ENCODE measurements at places on chromosomes 3 and 15.
A peak's percentile ranks its signal among the peaks of the same experiment; 100 is the strongest.

DNA sequence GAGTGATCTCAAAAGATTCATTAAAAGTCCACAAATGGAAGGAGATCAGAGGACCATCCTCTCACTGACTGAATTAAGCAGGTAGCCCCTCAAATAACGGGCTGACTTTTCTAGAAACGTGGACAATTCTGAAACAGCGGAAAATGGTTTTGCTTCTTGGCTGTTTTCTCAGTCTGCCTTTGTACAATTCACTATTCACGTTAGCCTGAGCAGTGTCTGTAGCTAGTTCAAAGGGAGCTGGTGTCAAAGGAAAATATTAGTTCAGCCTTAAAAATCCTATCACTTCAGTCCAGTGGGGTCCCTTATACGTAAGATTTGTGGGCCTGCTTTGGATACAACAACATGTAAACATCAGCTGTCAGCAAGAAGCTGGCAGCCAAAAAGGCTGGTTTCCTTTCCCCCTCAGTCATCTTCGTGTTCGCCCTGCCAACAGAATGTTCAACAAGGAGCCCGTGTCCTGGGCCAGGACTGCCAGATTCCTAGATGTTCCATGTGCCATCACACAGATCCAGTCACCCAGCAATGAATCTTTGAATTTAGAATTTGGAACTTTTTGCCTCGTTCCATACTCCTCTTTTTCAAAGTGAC lies 19.3 kb downstream of the LMCD1 start:
- DNase-seq, result no peak

DNA sequence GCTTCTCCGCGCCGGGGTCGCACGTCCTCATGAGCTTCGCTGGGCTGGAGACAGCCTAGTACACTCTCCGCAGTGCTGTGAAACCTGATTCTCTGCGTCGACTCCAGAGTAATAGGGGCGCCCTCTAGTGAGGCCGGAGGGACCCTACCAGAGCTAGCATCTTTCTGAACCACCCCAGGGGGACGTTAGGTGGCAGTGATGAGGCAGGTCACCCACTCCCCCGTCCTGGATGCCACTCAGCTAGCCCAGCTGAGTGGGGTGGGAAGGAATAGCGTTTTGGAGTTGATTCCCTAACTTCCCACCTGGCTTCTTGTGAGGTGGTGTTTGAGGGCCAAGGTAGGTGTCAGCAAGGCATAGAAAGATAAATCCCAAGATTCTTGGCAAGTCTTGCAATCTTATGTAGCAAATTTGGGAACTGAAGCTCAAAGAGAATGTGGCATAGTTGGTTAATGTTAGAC lies 4.0 kb downstream of the DUOXA2 start:
- DNase-seq, result peak; percentile 91

DNA sequence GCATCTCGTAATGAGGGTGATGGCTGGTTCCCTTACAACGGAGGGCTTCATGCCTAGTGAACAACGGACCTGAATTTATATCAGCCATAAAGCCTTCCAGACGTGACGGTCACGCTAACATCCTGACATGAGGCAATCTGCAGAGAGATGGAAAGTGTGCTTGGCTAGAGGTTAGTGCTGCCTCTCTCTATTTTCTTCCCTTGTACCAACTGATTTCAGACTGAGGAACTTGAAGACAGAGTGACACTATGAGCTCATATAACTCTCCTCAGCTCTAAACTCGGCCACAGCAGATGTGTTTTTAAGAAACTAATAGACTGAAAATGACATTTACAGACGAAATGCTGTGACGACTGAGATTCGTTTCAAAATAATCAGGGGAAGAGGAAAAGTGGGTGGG lies 122.4 kb downstream of the XXYLT1 start:
- no peak for DNase-seq

DNA sequence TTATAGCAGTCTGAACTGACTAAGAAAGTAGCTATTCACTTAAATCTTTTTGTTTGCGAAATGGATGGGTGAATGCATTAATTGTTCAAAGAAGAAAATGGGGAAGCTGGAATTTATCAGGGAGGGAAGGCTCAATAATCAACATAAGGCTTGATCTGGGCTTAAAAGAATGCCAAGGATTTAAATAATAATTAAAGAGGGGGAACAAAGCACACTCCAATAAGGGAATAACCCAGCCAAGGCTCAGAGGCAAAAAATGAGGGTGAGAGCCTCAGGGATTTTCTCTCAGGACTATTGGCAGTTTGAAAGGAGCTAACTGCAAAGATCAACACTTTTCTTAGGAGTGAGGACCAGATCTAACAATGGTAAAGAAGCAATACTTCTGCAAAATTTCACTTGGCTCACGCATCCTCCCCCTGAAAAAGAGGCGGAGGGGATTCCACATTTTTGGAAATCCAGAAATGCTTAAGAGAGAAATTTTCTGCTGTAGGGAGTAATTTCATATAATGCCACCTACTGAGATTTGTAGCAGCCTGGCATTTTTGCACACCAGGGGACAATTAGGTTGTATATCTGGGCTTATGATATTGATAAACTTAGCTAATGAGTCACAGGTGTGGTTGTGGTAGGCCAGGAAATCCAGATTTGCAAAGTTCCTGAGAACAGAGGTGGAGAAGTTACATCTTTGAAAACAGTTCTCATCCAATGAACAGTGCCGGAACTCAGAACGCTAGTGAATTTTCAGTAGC lies 405.1 kb downstream of the TUSC7 start:
- no peak for DNase-seq

DNA sequence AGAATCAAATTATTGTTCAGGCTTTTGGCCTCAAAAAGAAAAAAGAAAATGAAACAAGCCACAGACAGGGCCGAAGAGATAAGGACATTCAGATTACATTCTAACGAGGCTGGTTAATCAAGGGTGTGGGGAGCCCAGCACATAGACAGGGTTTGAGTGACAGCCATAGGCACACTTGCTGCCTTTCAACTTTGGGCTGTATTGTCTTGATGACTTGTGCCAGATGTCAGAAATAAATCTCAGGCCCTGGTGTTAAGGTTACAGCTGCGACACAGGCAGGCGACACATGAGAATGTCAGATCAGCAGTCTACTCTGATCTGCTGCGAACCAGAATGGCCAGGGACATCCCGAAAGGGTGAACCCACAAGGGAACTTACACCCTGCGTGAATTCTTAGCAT lies 231.2 kb upstream of the ARRDC4 start:
- no peak for DNase-seq

DNA sequence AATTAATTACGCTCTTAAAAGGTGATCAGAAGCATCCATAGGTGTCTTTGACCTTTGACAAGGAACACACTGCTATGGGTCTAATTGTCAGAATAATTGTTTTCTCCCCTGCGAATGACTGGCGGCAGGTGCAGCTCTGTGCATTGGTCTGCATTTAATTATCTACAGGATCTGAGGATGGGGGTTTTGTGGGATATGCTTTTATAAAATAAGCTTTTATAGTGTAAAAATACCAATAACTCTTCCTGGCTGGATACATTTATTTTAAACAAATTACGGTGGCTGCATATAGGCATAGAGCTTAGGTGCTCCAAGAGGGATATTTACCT lies 201.6 kb upstream of the RGMA start:
- no peak for DNase-seq

DNA sequence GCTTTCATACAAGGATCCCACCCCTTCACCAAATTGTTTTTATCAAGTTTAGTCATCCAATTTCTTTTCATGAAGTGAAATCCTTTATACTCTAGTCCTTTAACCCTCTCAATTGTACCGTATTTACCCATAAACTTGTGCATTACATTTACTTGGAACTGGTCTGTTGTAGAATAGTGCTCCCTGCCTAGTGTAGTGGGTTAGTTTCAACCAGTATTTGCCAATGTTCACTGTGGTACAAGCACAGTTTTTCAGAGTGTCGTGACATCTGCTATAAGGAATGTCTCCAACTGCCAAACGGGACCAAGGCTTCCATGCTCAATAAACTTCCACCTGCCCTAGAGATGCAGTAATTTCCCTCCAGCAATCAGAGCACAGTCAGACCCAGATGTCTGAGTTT lies 211.9 kb downstream of the KCNAB1 start:
- DNase-seq, result no peak

- DNase-seq, result no peak
Observed at GRCh38 chr3:38018296-38019266, 10.9 kb downstream of the PLCD1 start.

GRCh38 chr3:122014741-122015140 lies 7.3 kb downstream of the ILDR1 start:
- DNase-seq, result peak; percentile 65

DNA sequence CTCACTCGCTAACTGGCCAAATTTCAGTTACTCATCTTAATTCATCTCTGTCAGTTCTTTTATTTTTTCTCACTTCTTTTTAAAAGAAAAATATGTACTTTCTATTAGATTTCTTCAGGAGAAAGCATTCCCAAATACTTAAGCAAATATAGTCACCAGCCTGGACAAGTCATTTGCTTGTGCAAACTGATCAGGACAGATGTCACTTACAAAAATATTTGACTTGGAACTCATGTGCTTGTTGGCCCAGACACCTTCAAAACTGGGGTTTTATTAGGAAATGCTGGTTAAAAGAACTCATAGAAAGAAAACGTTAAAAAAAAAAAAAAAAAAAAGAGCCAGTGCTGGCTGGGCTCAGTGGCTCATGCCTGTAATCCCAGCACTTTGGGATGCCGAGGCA lies 31.3 kb upstream of the FOXP1 start:
- DNase-seq, result peak; percentile 14

GRCh38 chr3:52841211-52841980 lies 6.6 kb upstream of the MUSTN1 start:
- no peak for DNase-seq

DNA sequence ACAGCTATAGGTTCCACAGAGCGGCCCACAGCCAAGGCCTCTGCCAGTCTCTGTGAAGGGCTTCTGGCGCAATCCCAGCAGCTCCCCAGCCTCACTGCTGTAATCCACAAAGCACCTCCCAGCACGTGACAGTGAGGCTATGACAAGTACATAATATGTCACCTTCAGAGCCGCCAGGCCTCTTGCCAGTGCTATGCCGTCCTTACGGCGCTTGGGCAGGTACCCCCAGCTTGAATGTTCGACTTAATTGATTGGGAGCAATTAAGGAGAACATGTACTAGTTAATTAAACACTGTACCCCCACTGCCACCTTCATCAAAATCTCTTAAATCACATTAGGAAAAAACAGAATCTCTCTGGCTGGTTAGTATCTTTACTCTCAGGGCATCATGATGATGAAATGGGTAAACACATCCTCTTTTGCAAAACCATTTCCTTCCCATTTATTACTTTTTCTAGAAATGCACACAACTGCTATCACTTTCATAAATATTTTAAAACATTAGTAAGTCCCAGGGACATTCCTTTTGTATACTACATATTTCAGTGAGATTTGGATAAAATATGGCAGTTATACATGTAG lies 169.9 kb downstream of the XXYLT1 start:
- DNase-seq, result peak; percentile 39

DNA sequence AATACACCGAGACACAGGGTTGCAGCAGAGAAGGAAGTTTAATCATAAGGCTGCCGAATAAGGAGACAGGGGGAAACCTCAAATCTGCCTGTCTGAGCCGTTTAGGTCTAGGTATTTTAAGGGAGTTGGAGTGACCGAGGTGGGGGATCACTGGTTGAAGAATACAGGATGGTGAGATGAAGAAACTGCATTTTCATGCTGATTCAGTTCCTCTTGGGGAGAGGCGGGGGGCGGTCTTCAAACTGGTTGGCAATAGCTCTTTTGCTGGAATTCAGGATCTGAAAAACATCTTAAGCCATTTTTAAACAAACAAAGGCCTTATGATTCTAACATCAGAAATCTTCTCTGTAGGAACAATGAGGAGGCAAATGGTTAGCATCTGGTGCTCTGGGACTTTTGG lies 699.5 kb upstream of the CFAP20DC start:
- DNase-seq, result no peak

- peak; percentile 6 for DNase-seq
Observed at GRCh38 chr15:95684126-95684525, 646.4 kb upstream of the NR2F2 start.

DNA sequence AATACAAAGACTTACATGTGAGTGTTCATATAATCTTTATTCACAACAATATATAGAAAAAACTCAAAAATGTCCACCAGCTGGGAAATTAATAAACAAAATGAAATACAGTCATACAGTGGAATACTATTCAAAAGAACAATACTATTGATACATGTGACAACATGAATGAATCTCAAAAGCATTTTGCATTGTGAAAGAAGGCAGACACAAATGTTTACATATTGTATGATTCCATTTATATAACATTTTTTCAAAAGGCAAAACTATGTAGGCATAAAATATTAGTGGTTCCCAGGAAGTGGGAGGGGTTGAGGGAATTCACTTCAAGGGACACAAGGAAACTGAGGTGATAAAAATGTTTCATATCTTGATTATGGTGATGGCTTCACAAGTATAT lies 303.2 kb downstream of the CTNNB1 start:
- DNase-seq, result peak; percentile 74

DNA sequence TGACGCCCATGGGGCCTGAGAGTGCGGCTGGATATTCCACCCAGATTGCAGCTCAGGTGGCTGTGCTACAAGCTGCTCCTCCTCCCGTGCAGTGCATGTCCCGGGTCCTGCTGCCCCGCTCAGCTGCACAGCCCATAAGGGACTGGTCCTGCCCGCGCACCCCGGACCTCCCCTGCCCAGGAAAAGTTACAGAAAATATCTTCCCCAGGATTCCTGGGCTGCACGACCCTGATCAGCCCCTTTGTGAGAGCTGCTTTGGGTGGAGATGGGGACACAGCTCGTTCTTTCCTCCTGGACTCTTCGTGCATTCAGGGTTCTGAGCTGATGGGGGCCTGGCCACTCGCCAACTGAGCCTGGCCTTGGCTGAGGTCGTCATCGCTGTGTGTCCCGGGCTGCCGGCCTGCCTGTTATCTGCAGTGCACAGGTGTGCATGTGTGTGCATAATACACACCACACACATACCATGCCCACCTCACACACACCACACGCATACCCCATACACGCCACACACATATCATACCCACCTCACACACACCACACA lies 28.8 kb downstream of the APBA2 start:
- DNase-seq, result no peak

GRCh38 chr3:167998253-167998652 lies 97.5 kb downstream of the GOLIM4 start:
- DNase-seq, result no peak

DNA sequence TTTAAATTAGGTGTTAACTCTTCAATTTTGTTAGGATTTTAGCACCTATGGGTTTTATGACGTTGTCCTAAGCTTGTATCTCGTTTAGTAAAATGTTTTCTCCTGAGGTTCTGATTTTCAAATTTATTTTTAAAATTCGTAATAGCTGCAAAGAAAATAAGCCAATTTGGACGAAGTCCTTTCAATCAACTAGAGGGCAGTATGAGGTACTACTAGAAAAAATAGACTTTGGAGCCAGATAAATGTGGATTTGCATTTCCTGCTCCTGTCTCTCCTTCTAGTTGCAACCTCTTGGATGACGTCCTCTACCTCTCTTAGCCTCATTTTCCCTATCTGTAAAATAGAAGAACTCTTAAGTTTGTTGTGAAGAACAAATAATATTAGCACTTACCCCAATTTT lies 81.1 kb downstream of the SLTM start:
- DNase-seq, result no peak

DNA sequence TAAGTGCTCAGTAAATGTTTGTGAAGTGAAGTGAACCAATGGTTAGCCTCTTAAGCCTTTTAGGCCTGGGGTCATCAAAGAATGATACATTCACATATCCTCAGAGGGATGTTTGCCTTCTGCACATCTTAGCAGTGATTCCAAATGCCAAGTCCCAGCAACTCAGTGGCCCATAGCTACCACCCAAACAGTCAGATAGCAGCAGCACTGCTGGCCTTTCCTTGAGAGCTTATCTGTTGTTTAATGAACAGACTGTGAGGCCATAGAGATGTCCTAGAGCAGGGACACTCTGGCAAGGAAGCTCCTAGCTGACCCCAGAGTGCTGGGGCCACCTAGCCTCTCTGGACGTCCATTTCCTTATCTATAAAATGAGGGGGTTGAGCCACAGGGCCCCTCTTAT lies 86.8 kb downstream of the CYP19A1 start:
- DNase-seq, result no peak

Measured in epithelial cell of esophagus (primary cell).